Stimulated activated CD4-positive, alpha-beta T cell treated with anti-CD3 and anti-CD28 coated beads, Interleukin-15, amount 100 ng/mL, for 24 hours (primary cell): ENCODE measurements at places on chromosomes 7 and 10.

GRCh38 chr10:58856508-58857240, 319.8 kb upstream of the PHYHIPL start:
- no peak for DNase-seq

GRCh38 chr10:71753091-71753959, 20.0 kb downstream of the VSIR start:
- DNase-seq: no peak

DNA sequence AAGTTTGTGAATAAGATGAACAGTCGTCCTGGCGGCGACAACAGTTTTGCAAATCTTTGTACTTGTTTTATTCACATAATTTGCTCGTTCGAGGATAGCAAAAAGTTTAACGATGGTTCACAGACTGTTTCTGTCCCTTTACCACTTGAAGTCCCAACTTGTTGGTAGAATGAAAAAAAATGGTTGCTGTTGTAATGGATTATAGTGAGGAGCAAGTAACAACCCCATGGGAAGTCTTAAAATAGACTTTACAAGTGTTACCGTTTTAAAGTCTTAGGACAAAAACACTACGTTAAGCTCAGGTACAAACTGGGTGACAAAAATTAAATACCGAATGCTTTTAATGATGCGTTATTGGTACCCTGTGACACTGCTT, 589 bp downstream of the LSM8 start:
- no peak for DNase-seq

- DNase-seq: no peak
Observed at GRCh38 chr10:81081887-81082620, 544.4 kb downstream of the SH2D4B start.
